ENCODE measurements at places on chromosomes 3 and 15.

GRCh38 chr3:66073464-66074141, 34.9 kb upstream of the MAGI1 start:
- no peak for DNase-seq

- DNase-seq, result no peak
These were observed 182.6 kb downstream of the STAC start for GRCh38 chr3:36562945-36563344.

- DNase-seq, result no peak
These were observed 106.6 kb downstream of the LRIG1 start for GRCh38 chr3:66394019-66394752.

- DNase-seq, result no peak
These were observed 18.7 kb upstream of the SCN10A start for GRCh38 chr3:38834717-38835116.

- no peak for DNase-seq
These were observed 15.0 kb upstream of the SRP14 start for GRCh38 chr15:40053831-40054604.

DNA sequence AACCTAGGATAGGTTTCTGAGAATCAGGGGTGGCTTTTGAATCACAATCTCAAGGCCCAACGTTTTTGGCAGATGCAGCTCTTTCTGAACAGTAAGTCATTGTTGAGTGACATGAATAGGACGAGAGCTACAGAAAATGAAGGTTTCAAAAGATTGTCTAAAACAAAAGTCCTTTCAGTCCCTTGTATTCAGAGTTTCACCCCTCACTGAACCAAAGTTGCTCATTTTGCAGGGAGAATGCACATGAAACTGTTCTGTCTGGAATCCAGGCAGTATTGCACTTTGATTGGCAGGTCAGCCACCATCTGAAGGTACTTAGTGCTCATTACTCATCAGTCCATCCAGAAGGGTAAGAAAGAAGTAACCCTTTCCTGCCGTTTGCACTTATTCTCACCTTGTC, 24.1 kb upstream of the RASGRP1 start:
- no peak for DNase-seq

DNA sequence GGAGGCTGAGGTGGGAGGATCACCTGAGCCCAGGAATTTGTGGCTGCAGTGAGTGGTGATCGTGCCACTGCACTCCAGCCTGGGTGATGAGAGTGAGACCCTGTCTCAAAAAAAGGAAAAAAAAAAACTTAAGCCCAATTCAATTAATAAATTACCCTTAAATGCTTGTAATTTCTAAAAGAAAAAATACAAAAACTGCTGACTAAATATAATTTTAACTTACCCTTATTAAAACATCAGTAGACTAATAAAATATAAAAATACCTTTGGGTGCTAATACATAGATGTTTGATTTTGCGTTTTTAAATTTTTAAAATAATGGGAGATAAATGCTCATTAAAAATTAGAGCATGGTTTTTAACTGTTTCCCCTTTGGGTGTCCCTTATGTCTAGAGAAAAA, 17.5 kb upstream of the SLC25A26 start:
- no peak for DNase-seq

DNA sequence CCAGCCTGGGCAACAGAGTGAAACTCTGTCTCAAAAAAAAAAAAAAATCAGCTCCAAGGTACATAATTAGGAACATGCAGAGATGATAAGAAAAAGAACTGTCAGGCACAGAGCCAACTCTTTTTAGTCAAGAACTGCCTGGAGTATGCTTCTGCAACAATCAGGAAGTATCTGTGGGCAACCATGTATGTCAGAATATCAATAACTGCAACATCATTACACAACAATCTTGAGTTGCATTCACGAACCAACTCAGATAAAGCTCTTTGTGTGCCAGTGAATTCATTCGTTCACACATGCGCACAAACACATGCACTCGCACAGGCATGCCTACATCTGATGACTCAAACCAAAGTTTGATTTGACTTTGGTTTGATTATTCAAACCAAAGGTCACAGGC, 32.1 kb downstream of the EFHB start:
- no peak for DNase-seq

GRCh38 chr3:8524249-8524648, 22.6 kb downstream of the LMCD1 start:
- no peak for DNase-seq

DNA sequence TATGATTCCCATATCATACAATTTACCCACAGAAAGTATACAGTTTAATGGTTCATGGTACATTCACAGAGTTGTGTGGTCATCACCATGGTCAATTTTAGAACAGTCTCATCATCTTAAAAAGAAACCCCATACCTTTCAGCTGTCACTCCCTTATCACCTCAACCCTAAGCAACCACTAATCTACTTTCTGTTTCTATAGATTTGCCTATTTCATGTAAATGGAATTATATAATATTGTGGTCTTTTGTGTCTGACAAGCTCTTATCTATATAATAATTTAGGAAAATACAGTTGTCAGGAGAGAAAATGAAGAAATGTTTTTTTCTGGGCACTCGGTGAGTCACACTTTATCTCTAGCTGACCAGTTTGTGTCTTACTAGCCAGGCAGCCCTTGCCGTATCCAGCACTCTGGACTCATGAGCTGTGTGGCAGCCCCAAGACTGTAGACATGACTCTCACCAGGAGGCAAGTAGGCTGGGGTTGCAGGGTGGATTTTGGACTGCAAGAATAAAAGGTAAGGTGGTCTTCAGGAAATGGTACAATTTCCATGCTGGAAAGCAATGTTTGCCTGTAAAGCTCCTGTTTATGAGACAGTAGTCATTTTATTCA, 234.6 kb downstream of the THRB start:
- DNase-seq, result no peak

- no peak for DNase-seq
These were observed 72.6 kb downstream of the TRAK1 start for GRCh38 chr3:42163622-42164244.

- DNase-seq, result peak; percentile 42
These were observed 10.4 kb downstream of the SPG21 start for GRCh38 chr15:64979252-64979710.

GRCh38 chr15:101062471-101063171, 143.5 kb downstream of the LRRK1 start:
- peak; percentile 47 for DNase-seq

DNA sequence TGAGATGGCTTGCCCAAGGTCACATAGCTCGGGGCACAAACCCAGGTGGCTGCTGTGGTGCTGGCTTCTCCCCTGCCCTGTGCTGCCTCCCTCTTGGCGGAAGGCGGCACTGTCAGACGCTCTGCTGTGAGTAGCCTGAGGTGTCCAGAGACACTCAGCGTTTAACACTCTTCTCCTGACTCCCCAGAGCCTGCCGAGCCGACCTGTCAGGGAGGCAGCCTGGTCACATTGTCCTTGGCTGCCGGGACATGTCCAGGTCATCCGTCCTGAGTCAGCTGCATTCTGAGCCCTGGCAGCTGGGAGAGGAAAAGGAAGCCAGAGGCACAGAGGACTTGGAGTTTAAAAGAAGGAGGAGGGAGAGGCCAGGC, 4.7 kb downstream of the LMAN1L start:
- peak; percentile 81 for DNase-seq

DNA sequence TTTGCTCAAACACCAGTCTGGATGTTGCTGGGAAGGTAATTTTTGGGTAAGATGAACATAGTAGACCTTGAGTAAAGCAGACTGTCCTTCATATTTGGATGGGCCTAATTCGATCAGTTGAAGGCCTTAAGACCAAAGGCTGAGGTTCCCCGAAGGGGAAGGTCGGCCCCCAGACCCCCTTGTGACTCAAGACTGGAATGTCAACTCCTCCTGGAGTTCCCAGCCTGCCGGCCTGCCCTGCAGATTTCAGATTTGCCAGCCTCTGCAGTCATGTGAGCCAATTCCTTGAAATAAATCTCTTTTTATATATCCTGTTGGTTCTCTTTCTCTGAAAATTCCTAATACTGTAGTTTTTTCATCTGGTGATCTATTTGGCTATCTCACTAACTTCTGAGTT, 146.5 kb downstream of the APBA2 start:
- DNase-seq, result no peak

GRCh38 chr15:44782516-44782915, 46.2 kb downstream of the TRIM69 start:
- no peak for DNase-seq

DNA sequence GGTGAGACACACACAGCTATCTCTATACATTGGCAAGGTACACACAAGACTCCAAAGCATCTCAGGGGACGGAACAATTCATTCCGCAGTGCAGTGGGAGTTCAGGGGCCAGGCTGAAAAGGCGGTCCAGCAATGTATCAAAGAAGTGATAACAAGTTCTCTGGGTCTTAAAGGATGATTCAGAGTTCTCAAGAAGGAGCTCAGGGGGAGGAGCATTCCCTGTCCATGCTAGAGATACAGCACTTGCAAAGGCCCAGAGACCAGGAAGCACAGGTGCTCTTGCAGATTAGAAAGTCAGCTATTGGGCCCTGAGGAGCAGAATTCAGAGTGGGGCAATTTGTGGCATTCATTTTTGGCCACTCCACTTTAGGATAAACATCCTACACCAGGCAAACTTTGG, 34.9 kb downstream of the MECOM start:
- DNase-seq, result no peak

DNA sequence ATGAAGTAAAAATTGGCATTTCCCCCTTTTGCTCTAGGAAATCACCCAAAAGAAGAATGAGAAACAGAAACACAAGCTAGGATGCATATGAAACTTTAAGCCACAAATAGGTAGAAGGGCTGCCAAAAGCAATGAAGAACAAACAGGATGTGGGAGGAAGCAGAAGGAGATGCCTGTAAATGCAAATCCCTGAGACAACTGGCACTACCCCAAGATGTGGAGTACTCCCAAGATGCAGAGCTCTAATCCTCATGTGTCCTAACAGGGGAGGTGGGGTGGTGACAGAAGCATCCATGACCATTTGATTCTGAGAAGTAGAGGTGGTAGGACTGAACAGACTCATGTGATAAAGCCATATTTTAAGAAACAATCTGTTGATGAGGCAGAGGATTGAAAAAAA, 31.9 kb upstream of the ZNF280D start:
- DNase-seq, result no peak

DNA sequence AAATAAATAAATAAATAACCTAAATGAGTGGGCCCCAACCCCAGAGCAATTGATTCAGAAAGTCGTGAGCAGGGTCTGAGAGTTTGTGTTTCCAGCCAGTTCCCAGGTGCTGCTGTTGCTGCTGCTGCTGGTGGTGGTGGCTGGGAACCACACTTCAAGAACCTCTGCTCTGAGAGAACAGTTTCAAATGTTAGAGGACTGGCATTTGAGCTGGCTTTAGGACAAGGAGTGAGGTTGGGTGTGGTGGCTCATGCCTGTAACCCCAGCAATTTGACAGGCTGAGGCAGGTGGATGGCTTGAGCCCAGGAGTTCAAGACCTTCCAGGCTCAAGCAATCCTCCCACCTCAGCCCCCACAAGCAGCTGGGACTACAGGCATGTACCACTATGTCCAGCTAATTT, 123.1 kb upstream of the UBE2E1 start:
- no peak for DNase-seq

- DNase-seq, result no peak
These were observed 131.4 kb downstream of the ROBO1 start for GRCh38 chr3:79636372-79636771.

DNA sequence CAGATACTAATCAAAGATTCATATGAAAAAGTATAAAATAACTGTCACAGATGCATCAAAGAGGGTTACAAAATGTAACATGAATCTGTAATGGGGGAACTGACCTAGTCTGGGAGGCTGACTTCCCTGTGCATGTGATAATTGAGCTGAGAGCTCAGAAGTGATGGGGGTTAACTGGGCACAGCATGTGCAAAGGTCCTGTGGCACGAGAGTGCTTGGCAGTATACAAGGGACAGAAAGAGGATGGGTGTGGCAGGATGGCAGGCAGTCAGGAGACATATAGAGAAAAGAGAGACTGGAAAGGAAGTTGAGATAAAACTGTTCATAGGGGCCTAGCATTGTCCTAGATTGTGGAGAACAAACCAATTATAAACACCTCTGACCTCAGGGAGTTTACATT, 47.8 kb upstream of the IREB2 start:
- DNase-seq, result no peak

DNA sequence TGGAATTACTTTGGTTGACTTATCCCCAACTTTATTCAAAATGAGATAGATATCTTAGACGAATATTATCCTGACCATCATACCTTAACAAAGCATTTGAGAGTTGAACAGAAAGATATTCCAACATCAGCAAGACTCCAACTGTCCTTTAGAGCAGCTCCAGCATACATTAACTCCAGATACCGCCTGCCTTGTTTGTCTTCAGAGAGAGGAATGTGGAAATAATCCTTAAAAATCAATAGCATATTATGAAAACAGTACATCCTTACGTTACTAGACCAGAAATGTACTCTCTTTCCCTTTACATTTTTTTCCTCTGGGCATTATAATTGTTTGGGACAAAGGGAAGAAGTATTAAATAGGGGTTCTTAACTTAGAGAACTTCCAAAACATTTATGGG, 1.7 kb downstream of the ANKUB1 start:
- DNase-seq, result no peak

DNA sequence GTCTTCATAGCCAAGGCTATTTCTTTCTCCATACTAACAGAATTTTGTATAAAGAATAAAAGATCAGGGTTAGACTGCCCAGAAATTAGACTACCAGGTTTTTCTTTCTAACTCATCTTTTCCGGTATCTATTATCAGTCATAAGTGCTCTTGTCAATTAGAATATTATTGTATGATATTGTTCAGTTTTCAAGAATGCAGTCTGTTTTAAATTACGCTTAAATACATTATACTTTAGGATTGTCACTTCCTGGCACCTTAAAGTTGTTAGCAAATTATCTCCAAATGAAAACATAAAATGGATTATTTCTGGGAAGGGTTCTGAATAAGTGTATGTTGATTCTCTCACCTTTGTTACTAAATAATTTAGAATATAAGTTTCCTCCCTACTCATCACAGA, 497.2 kb downstream of the IGSF11 start:
- no peak for DNase-seq

GRCh38 chr3:129195731-129196256, 12.1 kb upstream of the CNBP start:
- no peak for DNase-seq

DNA sequence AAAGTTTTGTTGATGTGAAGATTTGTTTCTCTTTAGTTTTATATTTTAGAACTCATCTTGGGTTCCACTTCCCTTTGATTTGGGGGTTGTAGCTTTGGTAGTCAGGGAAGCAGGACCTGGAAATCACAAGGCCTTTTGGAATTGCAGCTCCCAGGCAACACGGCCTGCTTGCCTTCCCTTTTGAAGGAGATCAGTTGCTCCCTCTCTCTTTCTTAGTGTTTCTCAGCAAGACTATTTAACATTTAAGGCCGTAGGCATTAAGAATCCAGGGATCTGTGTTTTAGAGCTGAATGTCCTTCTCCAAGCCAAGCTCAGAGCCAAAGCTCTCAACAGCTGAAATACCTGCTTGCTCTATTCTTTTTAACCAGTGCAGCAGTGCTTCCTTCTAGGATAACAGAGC, 310.3 kb downstream of the PTPRG start:
- DNase-seq, result no peak

- peak; percentile 44 for DNase-seq
These were observed 7.6 kb upstream of the FOXB1 start for GRCh38 chr15:59996298-59997041.

- DNase-seq, result no peak
These were observed 96.6 kb downstream of the SEMA6D start for GRCh38 chr15:47813748-47814384.

- DNase-seq, result no peak
These were observed 250.0 kb downstream of the XXYLT1 start for GRCh38 chr3:195020921-195021320.
